Myometrial cell (primary cell): ENCODE measurements at places on chromosomes 5 and 9. TPM values are rescaled to one million over a fixed set of nuclear protein-coding genes. Genes with fewer than 3 reads are reported as not detected.

The BARHL1 gene
- not detected in 2 replicates for total RNA-seq

The FAM81B gene
- total RNA-seq: not detected in 2 replicates

The NUTM2F gene
- not detected in 2 replicates for total RNA-seq

The PRDM12 gene
- not detected in 2 replicates for total RNA-seq

The MAN2A1 gene
- total RNA-seq: 48.4 and 49.8 TPM in 2 replicates

The LHX3 gene
- not detected in 2 replicates for total RNA-seq

The ENTREP1 gene
- total RNA-seq: not detected in 2 replicates

The KIF20A gene
- 91.4 and 104 TPM in 2 replicates for total RNA-seq

The CAVIN4 gene
- total RNA-seq: not detected in 2 replicates
